GM18507 (cell line): ENCODE measurements at places on chromosomes 7 and 10.

DNA sequence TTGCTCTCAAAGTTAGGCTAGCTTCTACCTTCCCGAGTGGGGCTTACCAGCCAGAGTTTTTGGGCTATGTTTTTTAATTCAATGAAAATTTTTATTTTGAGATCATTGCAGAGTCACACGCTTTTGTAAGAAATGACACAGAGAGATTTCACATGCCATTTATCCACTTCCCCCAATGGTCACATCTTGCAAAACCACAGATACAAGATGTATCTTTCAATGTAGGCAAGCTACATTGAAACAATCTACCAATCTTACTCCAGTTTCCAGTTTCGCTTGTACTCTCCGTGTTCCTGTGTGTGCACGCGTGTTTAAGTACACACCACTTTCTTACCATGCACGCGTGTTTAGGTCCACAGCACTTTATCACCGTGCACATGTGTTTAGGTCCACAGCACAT lies 89.4 kb upstream of the LEP start:
- no peak for DNase-seq

- no peak for DNase-seq
Measured at GRCh38 chr10:60350400-60350799, 39.3 kb downstream of the ANK3 start.

DNA sequence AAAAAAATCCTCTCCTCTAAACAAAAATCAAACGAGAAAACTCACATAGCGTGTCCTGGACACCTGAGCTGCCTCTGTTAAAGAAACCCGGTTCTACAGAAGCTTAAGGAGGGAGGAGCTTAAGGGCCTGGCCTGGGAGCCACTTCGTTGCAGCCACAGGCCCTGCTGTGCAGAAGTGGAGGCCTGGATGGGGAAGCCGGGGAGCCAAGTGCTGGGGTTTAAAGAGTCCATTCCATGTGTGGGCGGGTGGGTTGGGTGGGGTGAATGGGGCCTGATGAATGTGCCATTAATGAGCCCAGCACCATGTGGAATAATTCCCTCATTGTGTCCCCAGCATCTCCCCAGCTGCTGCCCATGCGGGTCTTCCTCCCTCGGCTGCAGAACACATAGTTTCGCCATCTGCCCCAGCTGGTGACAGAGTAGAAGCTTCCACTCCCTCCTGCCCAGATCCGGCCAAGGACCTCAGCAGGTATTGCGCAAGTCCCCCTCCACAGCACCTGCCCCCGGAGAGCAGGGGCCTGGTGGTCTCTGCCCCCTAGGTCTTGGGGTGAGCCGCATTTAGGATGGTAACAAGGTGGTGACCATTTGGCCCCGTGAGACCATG lies 127.8 kb upstream of the BTBD16 start:
- DNase-seq: no peak

DNA sequence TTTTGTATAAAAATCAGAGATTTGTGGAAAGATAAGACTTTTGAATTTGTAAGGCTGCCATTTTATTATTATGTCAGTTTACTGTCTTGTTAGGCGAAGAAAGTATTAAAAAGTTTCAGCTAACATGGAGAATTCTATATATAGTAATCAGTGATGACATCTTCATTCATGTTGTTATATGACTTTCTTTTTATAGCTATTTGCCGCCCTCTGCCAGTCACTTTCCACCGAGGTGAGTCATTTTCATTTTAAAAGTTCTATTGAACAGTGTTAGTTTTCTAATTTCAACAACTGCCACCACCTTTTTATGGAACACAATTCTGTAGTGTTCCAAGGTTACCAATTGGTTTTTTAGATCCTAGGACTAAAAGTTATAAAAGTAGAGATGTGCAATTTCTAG lies 11.8 kb downstream of the CUTC start:
- no peak for DNase-seq

DNA sequence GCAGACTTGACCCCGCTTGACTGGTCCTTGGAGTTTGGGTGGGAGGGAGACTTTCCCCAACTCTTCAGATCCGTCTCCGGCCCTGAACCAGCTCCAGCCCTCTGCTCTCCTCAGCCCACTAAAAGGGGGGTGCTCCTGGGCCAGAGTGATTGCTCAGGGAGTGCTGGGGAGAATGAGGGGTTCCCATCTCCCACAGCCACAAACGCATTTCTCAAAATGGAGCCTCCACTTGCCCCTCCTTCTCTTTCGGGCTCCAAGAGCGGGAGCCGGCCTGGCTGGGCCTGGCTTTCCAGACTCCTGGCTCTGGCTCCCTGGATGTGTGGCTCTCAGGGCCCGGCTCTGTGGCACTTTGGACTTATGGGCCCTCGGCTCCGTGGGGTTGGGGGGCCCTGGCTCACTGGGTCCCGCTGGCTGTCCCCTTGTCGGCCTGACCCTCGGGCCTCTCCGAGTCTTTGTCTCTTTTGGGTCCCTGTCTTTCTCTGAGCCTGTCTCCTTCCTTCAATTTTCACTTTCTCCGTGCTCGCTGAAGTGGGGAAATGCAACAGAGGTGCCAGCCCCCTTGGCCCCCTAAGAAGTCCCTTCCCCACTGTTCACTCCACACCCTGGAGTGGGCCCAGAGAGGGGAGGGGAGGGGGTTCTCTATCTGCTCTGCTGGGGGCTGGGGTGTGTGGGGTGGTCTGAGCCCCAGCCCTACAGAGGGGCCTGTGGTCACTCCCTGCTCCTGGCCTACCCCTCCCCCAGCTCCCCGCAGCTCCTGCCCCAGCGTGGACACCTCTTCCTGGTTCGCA lies 713 bp downstream of the LZTS2 start:
- no peak for DNase-seq

GRCh38 chr7:99504281-99504602 lies 220 bp upstream of the ZKSCAN5 start:
- no peak for DNase-seq

- DNase-seq: no peak
Measured at GRCh38 chr7:2288503-2288902, 25.7 kb downstream of the SNX8 start.

DNA sequence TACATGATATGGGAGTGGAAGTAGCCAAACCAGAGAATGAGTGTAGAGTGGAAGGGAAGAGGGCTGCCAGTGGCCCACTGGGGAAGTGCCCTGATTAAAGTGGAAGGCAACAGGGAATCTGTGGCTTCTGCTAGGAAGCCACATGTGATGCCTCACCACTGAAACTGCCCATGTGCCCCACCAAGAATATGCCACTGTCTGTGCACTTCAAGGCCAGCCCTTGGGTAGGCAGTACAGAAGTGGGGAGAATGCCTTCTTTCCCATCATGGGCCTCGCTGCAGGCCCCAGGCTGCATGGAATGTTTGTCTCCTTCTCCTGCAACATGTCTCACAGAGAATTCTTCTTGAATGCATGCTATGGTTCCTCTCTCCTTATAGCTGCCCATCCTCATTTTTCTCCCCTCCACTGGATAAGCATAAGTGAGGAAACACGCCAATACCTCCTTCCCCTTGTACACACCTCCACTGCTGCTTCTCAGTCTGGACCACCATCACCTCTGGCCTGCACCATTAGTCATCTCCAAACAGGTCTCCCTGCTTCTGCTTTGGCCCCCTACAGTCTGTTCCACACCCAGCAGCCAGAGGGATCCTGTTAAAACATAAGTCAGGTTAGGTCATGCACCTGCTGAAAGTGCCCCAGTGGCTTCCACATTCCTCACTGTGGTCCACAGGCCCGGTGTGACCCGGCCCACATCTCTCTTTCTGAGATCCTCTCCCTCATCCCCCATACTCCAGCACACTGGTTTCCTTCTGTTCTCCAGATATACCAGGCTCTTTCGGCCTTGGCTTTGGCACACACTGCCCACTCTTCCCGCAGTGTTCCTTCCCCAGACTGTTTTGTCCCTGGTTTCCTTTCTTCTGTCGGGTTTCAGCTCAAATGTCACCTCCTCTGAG lies 37.1 kb downstream of the SNX10 start:
- DNase-seq: no peak

DNA sequence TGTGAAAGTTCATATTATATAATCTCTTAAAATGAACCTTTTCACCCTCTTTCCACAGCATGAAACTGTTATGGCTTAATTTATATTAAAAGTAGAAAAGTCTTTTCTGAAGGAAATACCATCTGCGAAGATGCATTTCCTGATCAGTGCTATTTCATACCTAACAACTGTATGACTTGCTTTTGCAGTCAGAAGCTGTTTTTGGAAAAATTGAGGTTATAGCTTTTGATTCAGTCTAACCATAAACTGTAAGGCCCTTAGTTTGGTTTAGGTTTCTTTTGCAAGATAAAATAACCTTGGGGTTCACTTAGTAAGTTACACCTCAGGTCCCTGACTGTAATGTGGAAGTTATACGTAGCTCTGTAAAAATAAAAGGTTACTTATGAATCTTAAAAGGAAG lies 22.7 kb upstream of the PARP12 start:
- no peak for DNase-seq

DNA sequence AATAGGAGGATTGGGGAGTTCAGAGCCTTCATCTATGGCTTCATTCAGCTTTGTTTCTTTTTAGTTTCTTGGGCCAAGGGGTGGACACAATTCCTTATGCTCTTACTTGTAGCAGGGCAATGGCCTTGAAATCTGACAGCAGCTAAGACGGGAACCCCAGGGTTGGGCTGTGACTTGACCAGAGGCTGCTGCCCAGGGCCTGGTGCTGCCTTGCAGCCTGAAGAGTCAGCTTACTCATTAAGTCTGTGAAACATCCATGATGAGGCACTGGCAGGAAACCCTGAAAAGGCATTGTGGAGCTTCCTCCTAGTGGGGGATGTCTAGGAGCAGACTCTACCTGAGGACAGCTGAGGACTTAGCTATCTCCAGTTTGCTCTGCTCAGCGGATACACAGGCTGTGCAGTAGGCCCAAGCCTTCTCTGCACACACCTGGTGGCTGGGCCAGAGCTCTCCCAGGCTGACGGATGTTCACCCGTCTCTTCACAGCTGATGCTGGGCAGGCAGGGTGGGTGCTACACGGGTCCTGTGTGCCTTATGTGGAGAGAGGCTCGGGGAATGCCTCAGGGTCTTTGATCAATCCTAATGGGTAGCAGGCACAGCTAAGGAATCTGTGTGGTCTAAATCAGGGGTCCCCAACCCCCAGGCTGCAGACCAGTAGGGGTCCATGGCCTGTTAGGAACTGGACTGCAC lies 17.8 kb downstream of the CXCL12 start:
- no peak for DNase-seq

DNA sequence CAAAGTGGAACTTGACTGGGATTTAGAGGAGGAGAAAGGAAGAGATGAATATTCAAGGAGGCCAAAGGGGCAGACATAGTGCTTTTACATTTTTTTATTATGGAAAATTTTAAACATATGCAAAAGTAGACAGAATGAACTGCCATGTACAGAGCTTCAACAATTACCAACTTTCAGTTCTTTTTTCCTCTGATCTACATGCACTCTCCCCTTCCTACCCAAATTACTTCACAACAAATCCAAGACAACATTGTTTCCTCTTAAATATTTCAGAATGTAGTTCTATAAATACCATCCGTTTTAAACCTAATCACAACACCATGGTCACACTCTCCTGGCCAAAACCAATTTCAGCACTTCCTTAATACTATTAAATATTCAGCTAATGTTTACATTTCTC lies 83.5 kb upstream of the FZD1 start:
- DNase-seq: no peak

DNA sequence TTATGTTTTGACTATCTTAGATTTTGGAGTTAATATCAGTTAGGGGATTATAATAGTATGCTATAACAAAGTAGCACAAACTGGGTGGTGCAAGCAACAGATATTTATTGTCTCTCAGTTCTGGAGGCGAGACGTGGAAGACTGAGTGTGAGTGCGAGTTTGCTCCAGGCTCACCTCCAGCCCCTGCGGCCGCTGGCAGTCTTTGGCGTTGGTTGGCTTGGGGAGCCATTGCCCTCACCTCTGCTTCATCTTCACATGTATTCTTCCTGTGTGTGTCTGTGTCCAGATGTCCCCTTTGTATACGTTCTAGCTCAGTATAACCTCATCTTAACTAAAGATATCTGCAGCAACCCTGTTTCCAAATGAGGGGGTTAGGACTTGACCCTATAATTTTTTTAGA lies 343.9 kb upstream of the COBL start:
- no peak for DNase-seq

- DNase-seq: no peak
Measured at GRCh38 chr10:69102440-69102839, 14.5 kb downstream of the SRGN start.

DNA sequence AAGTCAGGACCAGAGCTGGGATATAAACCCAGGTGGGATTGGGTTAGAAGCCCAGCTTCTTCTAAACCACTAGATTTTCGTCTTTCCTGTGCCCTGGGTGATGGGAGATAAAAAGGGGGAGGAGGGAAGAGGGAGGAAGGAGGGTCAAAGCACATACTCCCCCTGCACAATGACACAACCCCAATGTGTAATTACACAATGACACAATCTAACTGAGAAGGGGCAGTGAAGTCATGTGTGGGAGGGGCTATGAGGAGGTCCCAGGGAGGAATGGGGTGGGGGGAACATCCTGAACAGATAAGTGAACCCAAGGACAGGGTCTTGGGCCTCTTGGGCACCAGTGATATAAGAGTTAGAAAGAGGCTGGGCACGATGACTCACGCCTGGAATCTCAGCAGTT lies 44.5 kb downstream of the TECTB start:
- no peak for DNase-seq

- DNase-seq: no peak
Measured at GRCh38 chr10:6595499-6595898, 15.4 kb upstream of the PRKCQ start.

DNA sequence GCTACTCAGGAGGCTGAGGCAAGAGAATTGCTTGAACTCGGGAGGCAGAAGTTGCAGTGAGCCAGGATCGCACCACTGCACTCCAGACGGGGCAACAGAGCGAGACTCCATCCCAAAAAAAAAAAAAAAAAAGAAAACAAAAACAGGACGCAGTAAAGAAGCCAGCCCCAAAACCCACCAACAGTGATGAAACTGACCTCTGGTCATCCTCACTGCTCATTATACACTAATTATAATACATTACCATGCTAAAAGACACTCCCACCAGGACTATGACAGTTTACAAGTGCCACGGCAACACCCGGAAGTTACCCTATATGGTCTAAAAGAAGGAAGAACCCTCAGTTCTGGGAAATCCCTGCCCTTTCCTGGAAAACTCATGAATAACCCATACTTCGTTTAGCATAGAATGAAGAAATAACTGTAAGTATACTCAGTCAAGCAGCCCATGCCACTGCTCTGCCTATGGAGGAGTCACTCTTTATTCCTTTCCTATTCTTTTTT lies 40.0 kb upstream of the EIF4H start:
- DNase-seq: no peak

GRCh38 chr7:51280156-51280555 lies 36.5 kb downstream of the COBL start:
- DNase-seq: no peak

DNA sequence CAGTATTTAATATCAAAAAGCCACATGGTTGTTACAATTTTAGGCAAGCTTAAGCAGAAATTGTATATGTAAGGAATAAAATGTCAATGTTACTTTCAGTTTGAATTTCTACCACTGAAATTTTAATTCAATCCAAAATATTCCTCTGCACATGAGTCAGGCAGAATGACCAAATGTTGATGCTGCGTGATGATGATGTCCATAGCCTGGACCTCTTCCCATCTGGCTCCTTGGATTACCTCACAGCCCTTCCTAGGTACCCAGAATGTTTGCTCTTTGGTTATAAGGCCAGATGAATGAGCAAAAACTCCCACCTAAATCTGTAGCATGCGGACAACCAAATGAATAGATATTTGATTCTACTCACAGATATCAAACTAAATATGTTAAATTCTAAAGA lies 258.3 kb upstream of the IMMP2L start:
- DNase-seq: no peak
